ENCODE measurements at places on chromosomes 6 and 20.

DNA sequence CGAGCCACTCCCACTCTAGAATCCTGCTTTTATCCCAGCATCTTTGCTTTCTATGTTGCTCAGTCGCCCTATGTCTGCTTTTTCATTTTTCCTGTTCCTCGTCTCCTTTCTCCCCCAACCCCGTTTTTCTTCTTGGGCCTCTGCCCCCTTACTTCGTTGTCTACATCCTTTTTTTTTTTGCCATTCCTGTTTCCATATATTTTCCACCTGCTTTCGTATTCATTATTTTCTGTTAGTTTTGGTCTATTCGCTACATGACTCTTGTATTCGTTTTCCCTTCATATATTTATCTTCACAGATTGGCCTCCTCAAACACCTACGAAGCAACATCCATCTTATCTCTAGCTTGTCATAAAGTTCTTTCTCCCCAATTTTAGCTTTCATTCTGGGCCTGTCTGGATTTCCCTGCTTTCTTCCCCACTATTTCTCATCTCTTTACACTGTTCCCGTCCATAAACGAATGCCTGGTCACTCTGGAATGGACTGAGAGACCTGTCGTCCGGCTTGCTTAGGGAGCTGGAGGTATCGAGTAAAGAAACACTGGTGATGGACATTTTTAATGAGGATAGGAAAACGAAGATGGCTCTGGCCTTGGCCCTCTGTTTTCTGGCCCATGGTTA is 915 bp downstream of the PRRC2A start:
- DNase-seq: no peak

DNA sequence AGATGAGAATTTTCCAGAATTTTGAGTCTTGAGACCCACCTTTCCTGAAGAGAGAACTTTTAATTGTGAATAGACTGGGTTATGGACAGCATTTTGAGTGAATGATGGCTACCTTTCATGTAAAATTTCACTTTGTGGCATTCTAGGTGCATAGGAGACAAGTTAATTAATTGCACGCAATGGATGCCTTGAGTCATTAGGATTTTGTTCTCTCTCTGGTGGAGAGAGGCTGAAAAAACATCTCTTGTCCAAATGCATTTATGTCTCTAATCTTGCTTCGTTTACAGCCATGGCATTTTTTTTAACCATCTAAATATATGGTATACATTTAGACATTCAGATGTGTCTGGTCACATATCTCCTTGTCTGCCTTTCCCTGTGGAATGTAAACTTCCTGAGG is 3.1 kb downstream of the RHAG start:
- DNase-seq: no peak

GRCh38 chr20:5046656-5047339 is 45.5 kb upstream of the SLC23A2 start:
- DNase-seq: no peak

DNA sequence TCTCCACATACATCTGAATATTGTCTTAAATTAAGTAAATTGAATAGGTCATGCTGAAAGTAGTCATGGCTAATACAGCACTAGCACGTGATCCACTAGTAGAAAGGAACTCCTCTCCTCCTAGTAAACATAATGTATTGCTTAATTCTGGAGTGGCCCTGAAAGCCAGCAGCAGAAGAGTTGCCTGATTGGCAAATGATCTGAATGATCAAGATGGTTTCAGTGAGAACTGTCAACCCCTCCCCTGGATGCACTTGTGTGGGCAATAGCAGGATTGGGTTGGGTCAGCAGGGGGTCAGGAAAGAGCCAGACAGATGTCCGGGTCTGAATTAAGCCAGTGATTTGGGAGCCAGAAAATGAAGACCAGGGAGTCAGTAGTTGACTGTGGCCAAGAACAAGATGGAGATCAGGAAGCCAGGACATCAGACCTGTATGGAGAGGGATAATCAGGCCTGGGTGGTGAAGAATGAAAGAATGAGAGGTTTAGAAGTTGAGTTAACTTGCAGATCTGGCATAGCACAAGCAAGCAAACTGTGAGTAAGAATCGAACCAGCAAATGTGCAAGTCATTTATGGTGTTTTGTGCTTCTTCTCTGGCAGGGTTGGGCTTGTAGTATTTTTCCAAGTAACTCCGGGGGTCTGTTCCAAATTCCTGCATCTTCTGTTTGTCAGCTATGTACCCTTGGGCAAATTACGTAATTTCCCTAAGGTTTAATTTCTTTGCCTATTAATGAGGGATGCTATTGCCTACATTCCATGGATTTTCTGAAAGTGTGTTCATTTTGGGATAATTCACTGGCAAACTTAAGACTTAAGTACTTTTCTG is 304.9 kb downstream of the CD109 start:
- no peak for DNase-seq

GRCh38 chr6:62037445-62037844 is 248.6 kb downstream of the KHDRBS2 start:
- no peak for DNase-seq

GRCh38 chr6:6740595-6740994 is 152.1 kb downstream of the LY86 start:
- DNase-seq: no peak

DNA sequence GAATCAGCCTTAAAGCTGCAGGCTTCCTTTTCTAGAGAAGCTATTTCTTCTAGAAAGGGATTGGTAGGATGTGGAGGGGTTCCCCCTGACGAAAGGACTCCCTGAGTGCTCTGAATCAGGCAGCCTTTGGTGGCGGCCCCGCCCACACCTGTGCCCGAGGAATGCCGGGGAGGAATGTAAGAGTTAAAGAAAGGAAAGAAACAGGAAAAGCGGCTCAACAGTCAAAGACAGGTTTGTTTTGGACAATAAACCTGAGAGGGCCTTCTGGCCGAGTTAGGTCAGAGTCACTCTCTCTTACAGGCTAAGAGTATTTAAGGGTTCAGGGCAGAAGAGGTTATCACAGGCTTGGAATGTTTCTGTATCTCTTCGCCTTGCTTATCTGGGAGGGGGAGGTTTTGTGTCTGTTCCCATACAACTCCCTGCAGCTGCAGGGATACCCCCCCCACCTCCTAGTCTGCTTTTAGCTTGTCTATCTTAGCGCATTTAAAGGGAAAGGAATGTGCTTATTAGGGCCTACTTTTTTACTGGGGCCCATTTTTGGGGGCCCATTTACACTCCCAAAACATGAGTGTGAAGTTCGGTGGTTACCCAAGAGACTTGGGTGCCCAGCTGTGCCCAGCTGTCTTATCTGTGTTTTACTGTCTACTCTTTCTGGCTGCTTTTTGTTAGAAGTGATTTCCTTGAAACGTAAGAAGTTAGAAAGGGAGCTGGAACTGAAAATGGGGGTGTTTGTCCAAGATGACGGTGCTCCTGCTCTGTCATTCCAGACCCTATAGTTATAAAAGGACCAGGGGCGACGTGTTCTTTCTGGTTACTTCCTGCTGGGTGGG is 32.8 kb downstream of the DYNLT1 start:
- DNase-seq: no peak

DNA sequence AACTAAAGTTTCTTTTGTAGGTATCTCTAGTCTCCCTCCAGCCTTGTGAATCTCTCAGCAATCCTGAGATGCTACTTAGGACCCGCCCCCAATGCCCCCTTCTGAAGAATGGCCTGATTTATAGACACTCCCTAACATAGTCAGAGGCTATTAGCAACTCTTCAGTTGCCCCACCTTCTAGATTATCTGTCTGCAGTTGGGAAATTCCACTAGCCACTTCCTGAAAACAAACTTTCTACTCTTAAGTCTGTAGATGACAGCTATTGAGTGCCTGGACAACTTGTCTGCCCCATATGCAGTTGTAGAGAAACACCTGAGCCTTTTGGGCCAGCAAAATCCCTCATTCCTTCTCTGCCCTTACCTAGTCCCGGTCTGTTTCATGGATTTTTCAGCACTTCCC is 188.2 kb upstream of the PREP start:
- DNase-seq: no peak

GRCh38 chr20:1735417-1736089 is 78.0 kb upstream of the SIRPG start:
- DNase-seq: no peak

DNA sequence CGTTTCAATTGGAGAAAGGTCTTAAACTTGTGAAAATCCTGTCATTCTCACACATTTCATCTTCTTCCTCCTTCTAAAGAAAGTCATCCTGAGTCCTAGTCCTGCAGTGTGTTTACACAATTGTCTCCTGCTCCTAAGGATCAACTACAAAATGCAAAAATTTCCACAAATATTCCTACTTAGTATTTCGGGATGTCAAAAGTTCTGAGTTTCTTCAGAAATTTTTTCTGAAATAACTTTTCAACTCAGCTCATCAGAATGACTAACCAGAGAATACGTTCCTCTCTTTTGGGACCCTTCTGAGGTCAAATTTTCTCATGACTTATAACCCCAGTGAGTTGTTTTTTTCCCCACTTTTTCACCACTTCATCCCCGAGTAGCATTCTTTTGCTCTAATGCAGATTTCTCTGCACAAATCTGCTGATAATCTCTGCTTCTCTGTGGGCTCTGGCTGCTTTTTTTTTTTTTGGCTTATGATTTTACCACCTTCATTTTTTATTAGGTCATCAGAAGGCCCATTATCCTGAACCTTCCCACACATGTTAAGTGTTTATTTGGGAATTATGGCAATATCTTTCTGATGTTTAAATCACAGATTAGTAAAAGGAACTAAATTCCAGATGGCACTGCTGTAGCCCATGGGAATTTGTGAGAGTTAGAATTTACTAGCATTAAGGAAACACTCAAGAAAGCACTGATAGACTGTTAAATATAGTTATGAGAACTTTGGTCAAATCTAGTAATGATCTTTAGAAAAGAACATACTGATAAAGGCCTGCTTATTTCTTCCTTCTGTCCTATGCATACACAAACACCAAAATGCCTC is 41.4 kb downstream of the MAP3K5 start:
- DNase-seq: no peak

GRCh38 chr6:15763364-15763763 is 100.5 kb upstream of the DTNBP1 start:
- no peak for DNase-seq

DNA sequence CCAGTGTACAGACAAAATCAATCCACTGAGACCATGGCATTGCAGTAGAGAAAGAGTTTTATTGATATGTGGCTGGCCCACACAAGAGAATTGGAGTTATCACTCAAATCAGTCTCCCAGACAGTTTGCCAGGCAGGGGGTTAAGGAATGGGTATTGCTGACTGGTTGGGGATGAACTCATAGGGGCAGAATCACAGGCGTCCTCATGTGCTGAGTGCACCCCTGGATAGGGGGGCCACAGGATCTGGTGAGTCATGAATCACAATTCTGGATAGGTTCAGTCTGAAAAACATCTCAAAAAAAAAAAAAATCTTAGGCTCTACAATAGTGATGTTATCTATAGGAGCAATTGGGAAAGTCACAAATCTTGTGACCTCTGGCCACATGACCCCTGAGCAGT is 29.5 kb upstream of the ILRUN start:
- DNase-seq: no peak

- no peak for DNase-seq
These were observed 194.6 kb downstream of the DST start for GRCh38 chr6:56448046-56448445.

DNA sequence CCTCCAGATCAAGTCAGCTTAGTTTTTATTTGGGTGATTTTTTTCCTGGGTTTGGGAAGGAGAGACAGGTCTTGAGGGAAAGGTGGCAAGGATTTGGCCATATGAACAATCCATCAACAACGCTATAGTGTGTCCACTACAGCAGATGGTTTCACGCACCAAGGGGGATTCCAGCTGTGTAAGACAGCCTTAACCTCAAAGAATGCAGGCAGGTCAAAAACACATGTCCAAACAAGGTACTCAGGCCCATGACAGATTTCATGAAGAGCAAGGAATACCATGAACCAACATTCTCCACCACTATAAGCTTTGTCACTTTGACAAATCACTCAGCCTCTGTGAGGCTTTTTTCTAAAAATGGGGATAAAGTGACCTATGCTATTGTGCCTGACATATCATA is 2.0 kb downstream of the AIF1 start:
- no peak for DNase-seq

DNA sequence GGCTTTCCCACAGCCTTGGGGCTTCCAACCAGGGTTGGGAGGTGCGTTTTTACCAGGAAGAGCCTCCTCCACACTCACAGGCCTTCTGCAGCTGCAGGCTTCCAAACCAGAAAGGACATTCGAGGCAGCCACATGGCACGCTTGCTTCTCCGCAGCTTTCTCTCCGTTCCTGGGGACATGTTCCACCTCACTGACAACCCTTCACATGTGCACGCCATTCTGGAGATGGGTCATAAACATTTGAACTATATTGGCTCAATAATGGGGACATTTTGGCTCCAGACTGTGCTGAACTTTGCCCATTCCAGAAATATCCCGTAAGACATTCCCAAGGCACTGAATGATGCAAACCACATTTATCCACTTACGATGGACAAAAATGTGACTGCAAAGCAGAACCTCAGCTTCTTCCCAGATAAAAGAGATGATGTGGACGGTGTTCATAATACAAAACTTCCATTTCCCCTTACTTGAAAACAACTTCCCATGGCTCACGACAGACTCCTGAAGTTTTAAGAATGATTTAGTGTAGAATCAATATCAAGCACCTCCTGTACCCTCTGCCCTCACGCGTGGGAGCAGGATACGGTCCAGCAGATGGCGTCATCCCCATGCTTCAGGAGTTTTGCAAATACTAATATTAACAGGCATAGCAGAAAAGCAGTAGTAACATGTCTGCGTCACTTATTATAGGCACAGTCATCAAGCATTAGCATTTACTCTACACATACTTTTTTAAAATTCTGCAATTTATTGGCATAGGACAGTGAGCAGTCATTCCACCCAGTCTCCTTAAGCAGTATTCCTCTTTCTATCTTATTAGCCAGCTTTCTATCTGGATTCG is 25.4 kb upstream of the FOXF2 start:
- no peak for DNase-seq

GRCh38 chr6:36337814-36338213 is 1.1 kb upstream of the BNIP5 start:
- no peak for DNase-seq

DNA sequence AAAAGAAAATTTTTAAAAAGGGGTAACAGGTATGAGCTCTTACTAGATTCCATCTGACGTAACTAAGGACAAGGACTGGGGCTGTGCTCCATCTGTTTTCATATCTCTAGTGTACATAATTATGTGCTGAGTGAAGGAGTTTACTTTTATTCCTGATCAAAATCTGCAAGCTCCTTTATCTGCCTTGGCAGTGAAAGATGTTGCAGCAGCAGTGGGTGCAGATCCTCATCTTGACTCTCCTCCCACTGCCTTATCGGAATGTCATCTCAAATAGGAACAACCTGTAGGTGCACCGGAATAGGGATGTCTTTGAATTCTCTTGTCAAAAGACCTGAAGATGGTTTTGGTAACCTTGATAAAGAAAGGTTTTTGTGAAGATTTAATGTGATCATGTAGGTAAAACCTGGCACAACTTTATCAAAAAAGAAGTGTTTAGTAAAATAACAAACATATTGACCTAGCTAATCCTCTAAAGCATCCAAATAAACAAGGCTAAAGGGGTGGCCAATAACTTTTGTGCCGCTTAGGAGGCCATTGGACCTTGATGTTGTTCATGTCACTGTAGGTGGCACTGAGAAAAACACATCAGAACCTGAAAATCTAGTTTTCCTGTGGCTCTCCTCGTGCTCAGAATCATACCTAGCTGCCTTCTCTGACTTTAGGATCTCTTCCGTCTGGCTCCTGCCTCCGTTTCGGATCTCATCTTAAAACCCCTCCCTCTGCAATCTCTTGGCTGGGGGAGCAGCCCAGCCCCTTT is 19.0 kb upstream of the SLC16A10 start:
- DNase-seq: no peak

All from posterior vena cava (tissue), 2 donors.